Stimulated activated CD4-positive, alpha-beta T cell treated with anti-CD3 and anti-CD28 coated beads, TNF-alpha, amount 100 ng/mL, for 24 hours (primary cell): ENCODE measurements at places on chromosomes 7 and 10.

DNA sequence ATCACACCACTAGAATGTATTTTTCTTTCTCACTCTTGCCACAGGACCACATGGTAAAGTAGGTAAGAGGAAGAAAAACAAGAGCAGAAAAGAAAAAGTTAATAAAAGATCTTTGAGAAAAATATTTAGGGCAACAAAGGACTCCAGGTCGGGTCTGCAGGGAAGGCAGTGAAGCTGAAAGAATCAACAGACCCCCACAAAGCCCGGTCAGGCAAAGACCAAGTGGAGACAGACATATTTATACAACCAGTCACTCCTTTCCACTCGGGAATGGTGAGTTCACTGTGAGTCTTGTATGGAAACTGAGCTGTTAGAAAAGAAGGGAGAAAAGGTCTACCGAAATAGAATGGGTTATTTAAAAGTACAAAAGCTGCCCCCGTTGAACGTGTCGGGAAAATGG is 28.0 kb downstream of the RSU1 start:
- DNase-seq, result no peak

DNA sequence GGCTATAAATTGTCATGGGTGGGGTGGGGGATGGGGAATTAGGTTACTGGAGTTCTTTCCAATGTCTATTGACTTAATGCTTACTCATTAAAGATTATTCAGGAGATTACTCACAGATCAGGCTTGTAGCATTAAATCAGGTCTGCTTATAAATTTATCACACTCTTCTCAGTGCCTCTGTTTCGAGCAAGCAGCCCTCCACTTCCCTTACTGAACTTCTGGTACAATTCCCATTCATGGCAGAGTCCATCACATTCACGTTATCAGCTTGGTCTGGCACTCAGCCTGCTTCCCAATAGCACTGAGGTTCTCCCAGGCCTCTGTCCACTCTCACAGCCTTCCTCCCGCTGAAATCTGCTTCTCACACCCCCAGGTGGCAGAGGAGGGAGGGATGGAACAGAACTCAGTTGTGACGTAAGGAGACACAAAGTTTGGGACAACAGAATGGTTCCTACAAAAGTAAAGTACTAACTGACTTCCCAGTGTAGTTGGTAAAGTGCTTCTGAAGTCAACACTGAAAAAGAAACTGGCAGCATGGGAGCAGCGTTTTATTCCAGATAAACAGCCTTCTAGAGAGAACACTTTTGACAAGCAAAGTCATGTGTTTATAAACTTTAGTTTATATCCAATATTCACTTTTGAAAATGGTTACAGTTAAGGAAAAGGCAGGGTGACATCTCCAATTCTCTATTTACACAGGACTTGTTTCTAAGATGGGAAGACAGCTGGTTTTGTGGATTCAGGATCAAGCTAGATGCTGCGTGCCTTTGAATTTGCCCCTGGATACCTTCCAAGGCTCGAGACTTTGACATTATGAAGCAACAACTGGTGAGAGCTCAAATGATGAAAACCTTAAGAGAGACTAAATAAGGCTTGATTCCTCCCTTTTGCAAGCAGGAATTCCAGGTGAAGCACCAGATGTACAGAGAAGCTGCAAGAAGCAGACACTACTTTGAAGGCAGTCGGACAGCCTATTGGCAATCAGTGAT is 81.4 kb downstream of the ATXN7L1 start:
- DNase-seq, result no peak

- DNase-seq, result no peak
Measured at GRCh38 chr7:70614237-70615045, 517.5 kb upstream of the GALNT17 start.

DNA sequence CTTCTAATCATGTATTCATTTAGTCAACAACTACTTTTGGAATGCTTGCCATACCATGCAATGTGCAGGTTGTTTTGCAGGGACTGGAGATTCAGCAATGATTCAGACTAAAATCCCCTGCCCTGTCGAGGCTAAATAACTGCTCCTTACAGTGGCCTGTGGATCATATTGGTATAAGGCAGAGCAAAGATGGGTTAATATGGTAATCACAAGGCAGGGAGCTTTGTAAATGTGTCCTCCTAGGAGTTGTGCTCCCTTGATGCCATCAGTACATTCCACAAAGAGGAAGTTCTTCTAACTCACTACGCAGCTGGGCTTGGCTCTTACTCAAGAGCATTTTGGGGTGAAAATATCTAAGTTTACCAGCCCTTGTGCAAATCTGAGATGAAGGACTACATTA is 614 bp upstream of the IFIT2 start:
- DNase-seq, result no peak

DNA sequence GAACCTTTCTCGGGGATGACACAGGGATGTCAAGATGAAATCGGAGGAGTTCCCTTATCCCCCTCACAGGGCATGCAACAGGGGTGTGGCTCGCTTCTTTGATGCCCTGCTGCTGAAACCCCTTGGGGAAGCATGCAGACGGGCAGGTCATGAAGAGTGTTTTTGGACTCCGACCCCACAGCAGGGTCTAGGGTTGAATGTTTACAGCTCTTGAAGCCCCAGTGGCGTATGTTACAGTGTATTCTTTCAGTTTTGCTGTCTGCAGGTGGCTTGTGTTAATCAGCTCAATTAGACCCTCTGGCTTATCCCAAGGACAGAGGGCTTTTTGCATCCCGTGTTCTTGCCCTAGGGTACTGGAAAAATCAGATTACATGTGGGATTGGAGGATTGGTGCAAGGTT is 446.5 kb downstream of the LRMDA start:
- no peak for DNase-seq

DNA sequence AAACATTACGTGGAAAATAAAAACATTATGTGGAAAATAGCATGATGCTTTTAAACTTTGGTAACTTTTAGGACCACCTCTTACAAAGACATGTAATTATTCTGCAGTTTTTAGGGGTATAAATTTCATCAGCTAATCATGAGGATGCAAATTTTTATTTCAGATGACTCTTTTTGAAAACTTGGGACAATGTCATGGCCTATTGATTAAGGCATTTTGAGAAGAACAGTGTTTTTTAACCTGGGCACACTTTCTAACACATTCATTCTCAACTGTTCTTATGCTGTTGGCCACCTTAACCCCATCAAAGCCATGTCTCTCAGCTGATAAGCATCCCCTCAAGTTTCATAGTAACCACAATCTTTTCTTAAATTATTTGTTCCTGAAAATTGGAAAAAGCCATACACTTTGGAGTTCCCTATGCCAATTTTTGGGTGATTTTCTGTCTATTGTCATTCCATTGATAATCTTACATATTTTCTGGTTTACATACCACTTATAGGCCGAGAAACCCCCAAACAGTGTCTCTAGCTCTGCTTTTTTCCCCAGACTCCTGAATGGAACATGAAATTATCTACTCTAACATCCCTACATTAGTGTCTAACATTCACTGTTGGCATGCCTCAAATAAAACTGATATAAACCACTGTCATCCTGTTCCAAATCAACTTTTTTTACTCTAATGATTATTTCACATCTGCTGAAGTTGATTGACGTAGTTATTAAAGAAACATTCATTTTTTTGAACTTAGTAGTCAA is 14.6 kb downstream of the AKR1C3 start:
- DNase-seq, result no peak

GRCh38 chr10:75202321-75203045 is 8.1 kb upstream of the VDAC2 start:
- no peak for DNase-seq

DNA sequence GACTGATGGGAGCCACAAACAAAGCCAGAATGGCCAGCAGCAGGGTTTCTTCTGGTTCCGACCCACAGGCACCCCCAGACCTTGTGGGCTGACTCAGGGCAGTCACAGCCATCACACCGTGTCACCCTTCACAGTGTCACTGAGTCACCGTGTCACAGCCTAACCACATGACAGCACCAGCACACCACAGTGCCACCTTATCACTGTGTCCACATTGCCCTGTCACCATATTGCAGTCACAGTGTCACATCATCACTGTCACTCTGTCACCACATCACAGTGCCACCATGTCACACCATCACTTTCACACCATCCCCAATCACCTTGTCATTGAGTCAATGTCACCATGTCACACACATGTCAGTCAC is 77.0 kb downstream of the OAT start:
- DNase-seq, result no peak

GRCh38 chr10:52284416-52285013 is 29.6 kb upstream of the DKK1 start:
- no peak for DNase-seq

DNA sequence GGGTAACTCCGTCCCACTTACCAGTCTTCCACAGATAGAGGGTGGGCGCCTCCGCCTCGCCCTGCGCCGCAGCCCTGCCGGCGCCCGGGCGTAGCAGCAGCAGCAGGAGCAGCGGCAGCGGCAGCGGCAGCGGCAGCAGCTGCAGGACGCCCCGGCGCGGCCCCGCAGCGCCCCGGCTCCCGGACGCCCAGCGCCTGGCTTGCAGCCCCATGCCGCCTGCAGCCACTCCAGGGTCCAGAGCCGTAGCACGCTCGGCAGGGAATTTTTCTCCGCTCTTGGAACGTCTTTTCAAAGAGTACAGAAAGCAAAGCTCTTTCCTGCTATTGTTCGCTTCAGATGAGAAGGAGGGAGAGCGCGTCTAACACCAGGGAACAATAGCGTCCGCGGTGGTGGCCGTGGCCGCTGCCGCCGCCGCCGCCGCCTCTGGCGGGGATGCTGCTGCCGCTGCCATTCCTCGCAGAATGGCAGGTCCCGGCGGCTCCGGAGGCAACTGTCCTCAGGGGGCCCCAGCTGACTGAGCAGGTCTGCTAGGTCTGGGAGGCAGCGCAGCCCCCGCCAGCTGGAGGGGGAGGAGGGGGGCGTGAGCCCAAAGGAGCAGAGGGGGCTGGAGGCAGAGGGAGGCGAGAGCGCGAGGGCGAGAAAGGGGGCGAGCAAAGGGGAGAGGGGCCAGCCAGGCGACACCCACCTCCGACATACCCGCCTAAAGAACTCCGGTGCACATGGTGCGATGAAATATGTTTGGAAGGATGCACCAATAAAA is at the start of gene THSD7A:
Gene THSD7A, minus strand, starts transcription at position 463 of the 760 bp plus-strand sequence. Its CDS starts 252 bp downstream, at position 211.
- DNase-seq, result no peak

DNA sequence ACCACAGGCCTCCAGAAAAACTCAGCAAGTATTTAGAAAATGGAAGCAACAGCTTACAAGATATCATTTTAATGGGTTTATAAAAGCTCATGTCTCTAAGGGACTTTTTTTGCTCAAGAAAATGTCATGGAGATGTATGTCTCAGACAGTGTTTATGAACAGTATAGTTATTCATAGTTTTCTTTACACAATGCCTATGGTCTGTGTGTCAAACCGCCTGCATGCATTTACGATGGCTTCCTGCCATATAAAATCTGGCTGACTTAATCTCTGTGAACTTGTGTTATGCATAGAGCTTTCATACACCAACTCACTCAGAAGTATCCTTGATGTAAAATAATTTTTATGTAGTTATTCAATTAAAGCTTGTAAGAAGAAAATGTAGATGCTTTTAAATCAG is 1314.2 kb upstream of the LRRTM3 start:
- DNase-seq, result no peak

DNA sequence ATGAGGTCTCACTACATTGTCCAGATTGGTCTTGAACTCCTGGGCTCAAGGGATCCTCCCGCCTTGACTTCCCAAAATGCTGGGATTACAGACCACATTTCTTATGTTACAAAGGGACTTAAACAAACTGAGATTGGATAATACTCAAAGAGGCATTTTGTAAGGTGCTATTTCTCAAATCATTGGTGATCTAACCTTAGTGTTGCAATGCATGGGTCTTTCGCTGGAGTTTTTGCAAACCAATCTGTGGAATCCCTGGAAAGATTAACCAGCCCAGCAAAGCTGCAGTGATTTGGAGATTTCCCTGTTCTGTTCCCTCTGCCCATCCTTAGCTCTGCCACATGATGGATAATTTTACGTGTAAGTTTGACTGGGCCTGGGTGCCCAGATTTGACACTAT is 20.4 kb upstream of the ECHDC3 start:
- no peak for DNase-seq

DNA sequence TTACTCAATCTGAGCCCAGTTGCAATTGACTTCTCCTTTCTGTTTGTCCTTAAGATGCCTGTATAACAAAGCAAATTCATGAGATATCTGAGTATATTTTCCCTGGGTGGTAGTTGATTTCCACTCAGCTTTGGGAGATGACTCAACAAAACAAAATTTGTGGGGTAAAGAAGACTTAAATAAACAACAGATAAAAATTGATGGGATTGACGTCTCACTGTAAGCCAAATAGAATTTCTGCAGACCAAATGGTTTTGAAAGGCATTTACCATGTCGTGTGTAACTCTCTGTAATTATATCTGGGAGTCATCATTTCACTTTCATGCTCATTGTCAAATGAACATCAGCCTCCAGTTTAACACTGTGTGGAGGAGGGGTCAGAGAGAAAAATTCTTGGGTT is 255.4 kb upstream of the MYO3A start:
- DNase-seq, result no peak
